Stimulated activated CD4-positive, alpha-beta T cell treated with anti-CD3 and anti-CD28 coated beads, Interleukin-12 subunit alpha, Interleukin-12 subunit beta, amount 100 ng/mL, for 24 hours (primary cell): ENCODE measurements at places on chromosomes 5 and 9.

DNA sequence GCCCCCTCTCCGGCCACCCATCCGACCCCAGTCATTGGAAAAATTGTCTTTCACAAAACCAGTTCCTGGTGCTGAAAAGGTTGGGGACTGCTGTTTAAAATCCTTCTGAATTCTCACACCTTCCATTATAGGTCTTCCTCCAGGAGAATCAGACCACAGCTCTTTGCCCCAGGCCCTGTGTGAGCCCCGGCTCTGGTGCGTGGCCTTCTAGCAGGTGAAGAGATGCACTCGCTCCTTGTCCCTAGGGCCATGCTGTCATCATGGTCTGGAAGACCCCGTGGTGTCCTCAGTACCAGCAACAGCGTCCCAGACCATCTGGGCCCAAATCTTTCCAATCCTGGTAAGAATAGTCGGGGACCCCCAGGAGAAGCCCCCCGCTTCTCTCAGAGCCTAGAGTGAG lies 95.2 kb downstream of the DAP start:
- DNase-seq = no peak

- DNase-seq = no peak
These were observed 1.4 kb upstream of the SLC12A7 start for GRCh38 chr5:1113332-1113690.

DNA sequence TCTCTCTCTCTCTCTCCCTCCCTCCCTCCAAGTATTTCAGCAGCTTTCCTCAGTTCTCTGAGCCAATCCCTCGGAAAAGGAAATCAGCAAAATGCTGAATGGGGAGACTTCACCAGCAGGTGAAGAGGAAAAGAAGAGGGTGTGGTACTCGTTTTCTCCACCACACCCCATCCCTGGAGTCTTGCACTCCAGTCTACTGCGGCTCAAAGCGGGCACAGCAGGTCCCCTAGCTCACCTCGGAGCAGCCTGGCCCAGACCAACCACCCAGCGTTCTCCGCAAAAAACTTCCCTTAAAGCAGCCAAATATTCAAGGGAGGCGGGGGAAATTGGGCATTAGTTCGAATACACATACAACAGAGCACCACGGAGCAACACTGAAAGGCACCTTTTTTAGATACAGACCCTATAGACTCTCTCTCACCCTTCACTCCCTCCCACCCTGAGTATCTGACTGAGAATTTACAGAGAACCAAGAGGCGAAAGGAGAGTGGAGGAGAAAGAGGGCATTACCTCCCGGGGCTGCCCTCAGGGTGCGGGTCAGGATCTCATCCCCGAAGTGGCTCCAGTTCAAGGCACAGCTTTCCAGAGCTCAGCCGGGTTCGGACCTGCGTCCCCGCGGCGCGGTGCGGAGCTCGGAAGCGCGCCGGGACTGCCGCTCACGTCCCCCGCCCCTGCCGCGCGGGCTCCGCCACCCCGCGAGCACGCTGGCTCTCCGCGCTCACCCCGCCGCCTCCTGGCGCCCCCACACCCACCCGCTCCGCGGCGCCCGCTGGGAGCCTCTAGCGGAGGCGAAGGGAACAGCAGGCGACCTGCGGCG lies 1638.5 kb upstream of the C9orf72 start:
- DNase-seq = no peak

- no peak for DNase-seq
These were observed 132.2 kb downstream of the ARL15 start for GRCh38 chr5:54178207-54178606.

DNA sequence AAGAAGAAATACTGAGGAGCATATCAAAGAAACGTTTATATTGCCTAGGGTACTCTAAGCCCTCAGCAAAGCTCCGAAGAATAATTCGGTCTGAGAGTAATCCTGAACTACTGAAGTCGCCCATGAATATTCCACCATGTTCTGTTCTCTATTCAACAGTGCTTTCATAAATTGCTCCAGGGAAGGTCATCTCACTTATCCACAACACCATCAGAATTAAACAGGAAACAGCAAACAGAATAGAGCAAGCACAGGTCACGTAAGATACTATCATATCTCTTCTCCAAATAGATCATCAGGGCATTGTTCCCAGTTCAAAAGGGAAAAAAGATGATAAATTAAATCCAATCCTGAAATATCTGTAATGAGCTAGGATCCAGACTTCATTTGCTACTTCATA lies 325.6 kb downstream of the DEPDC1B start:
- DNase-seq = no peak

GRCh38 chr9:120926397-120926928 lies at the start of gene TRAF1:
TRAF1 (minus strand) TSS chr9:120926796; CDS start chr9:120926075, 721 bp downstream.
- DNase-seq = no peak

DNA sequence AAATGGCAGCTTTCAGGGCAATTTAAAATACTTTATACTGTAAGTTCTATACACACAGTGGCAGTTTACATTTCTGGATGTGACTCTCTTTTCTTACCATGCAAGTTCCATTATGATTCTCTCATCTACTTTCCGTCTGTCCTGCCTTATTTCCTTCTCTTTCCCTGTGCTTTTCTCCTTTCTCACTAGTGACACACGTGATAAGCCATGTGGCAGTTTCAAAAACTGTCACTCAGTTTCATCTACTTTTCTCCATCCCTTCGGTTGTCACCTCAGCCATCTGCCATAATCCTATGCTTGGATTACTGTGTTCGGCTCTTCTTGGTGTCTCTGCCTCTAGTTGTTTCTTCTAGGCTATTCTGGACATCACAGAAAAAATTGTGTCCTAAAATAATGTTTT lies 46.8 kb upstream of the ATG10 start:
- no peak for DNase-seq

GRCh38 chr5:117743337-117743736 lies 1168.7 kb upstream of the SEMA6A start:
- DNase-seq = no peak

DNA sequence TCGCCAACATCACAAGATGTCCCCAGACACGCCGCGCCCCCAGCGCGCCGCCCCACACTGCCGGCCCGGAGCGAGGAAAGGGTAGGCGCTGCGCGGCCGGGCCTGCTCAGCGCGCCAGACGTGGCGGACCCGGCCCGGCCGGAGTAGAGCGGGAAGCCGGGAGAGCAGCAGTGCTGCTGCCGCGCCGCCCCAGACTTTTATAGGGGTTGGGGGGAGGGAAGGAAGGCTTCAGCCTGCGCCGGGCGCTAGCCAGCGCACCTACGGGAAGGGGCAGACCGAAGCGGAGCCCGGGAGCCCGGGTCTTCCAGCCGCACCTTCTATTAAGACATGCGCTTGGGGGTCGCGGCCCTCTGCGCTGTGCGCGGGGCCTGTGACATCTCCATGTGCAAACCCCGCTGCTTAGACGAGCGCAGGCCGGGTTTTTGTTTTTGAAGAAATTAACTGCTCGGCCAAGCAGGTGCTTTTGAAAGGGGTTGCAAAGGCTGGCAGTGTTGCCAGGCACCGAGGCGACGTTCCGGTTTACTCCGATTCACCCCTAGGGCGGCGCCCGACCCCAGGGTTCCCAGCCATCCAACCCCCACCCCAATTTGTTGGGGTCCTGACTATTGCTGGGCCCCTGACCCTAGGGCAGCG lies 353 bp upstream of the PAX5 start:
- DNase-seq = no peak

- no peak for DNase-seq
These were observed 730.9 kb upstream of the TYRP1 start for GRCh38 chr9:11962327-11962726.

DNA sequence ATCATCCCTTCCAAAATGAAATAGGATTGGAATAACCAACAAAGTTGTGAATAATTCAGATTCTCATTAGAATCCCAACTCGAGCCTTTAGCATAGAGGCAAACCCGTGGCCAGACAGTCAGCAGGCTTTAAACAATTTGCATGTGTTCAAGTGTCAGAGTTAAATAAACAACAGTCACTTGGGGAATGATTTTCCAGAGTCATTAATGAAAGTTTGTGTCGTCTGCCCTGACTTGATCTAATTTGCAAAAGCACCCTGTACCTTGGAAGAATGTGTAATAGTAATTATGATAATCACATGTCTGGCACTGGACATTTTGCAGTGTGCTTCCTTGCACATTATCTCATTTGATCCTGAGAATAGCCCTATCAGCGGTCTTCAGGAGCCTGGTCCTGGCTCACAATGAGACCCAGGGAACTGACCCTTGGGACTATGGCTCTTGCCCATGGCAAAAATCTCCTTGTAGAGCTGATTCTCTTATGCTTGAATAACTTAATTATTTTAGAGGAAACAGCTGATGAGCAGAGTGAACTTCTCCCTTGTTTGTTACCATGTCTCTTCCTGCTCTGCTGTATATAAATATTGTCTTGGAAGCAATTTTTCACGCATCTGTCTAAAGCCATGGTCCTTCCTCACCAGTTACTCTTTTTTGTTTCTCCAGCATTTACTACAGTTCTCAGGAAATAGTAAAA lies 272.7 kb downstream of the NR3C1 start:
- DNase-seq = no peak
